GM23338 (cell line): ENCODE measurements at places on chromosomes 12 and 14. TPM values are rescaled to one million over a fixed set of nuclear protein-coding genes. Genes with fewer than 3 reads are reported as not detected.

The SERPINA3 gene
- polyA plus RNA-seq: not detected in 2 replicates

The ERP29 gene
- polyA plus RNA-seq: 166 and 173 TPM in 2 replicates

The NANOG gene
- 42.0 and 48.5 TPM in 2 replicates for polyA plus RNA-seq

The AMDHD1 gene
- polyA plus RNA-seq: 0.24 TPM in 1 of 2 replicates, not detected in the other

The RHEBL1 gene
- polyA plus RNA-seq: 9.4 and 10.7 TPM in 2 replicates

The PITPNM2 gene
- 0.28 and 0.82 TPM in 2 replicates for polyA plus RNA-seq

The HOXC10 gene
- polyA plus RNA-seq: not detected in 2 replicates

The KRT73 gene
- polyA plus RNA-seq: not detected in 2 replicates

The HOXC5 gene
- polyA plus RNA-seq: not detected in 2 replicates

The SERPINA1 gene
- not detected in 2 replicates for polyA plus RNA-seq

The PRPH gene
- 0.36 and 0.43 TPM in 2 replicates for polyA plus RNA-seq

The C1S gene
- 4.9 and 5.1 TPM in 2 replicates for polyA plus RNA-seq

The TRIM9 gene
- polyA plus RNA-seq: 3.7 and 4.4 TPM in 2 replicates

The HECTD1 gene
- polyA plus RNA-seq: 35.2 and 42.1 TPM in 2 replicates

The NINJ2 gene
- polyA plus RNA-seq: 1.2 and 2.6 TPM in 2 replicates

The CPNE6 gene
- polyA plus RNA-seq: 0.16 TPM in 1 of 2 replicates, not detected in the other

The SDS gene
- 0.57 TPM in 1 of 2 replicates, not detected in the other for polyA plus RNA-seq

The IGF1 gene
- polyA plus RNA-seq: 0.29 TPM in 1 of 2 replicates, not detected in the other

The MMAB gene
- 36.7 and 38.5 TPM in 2 replicates for polyA plus RNA-seq

The POLE2 gene
- polyA plus RNA-seq: 37.9 and 41.9 TPM in 2 replicates

The VWF gene
- polyA plus RNA-seq: 0.03 and 0.42 TPM in 2 replicates

The RIPK3 gene
- polyA plus RNA-seq: 0.31 and 0.32 TPM in 2 replicates

The POC1B gene
- polyA plus RNA-seq: 9.0 and 11.8 TPM in 2 replicates

The PRMT5 gene
- 68.8 and 74.5 TPM in 2 replicates for polyA plus RNA-seq

The PPP4R4 gene
- polyA plus RNA-seq: 2.5 and 3.0 TPM in 2 replicates

The PPFIA2 gene
- 3.0 and 5.4 TPM in 2 replicates for polyA plus RNA-seq

The TAS2R42 gene
- polyA plus RNA-seq: not detected in 2 replicates

The CELA1 gene
- polyA plus RNA-seq: not detected in 2 replicates

The KRT6C gene
- not detected in 2 replicates for polyA plus RNA-seq

The OR10P1 gene
- polyA plus RNA-seq: not detected in 2 replicates

The PLBD1 gene
- 10.2 and 11.1 TPM in 2 replicates for polyA plus RNA-seq

The C2CD5 gene
- 22.0 and 23.2 TPM in 2 replicates for polyA plus RNA-seq

The LRR1 gene
- polyA plus RNA-seq: 37.7 and 41.9 TPM in 2 replicates

The OTOGL gene
- polyA plus RNA-seq: 0.36 and 0.80 TPM in 2 replicates

The LMNTD1 gene
- not detected in 2 replicates for polyA plus RNA-seq

The GAS2L3 gene
- 9.0 and 9.7 TPM in 2 replicates for polyA plus RNA-seq

The KRT77 gene
- not detected in 2 replicates for polyA plus RNA-seq

The KRT4 gene
- polyA plus RNA-seq: not detected in 2 replicates

The INSM2 gene
- polyA plus RNA-seq: not detected in 2 replicates

The PLA2G1B gene
- not detected in 2 replicates for polyA plus RNA-seq

The ZNF219 gene
- 35.5 and 37.7 TPM in 2 replicates for polyA plus RNA-seq

The PLCZ1 gene
- not detected in 2 replicates for polyA plus RNA-seq

The DTX1 gene
- 1.6 and 1.8 TPM in 2 replicates for polyA plus RNA-seq

The HSP90B1 gene
- 1,253 and 1,312 TPM in 2 replicates for polyA plus RNA-seq

The CCDC60 gene
- 0.53 TPM in 1 of 2 replicates, not detected in the other for polyA plus RNA-seq

The SLC17A8 gene
- polyA plus RNA-seq: 0.05 TPM in 1 of 2 replicates, not detected in the other

The CAPZA3 gene
- polyA plus RNA-seq: not detected in 2 replicates

The TTC6 gene
- 0.31 and 0.37 TPM in 2 replicates for polyA plus RNA-seq

The TAS2R43 gene
- polyA plus RNA-seq: not detected in 2 replicates

The PLEKHD1 gene
- polyA plus RNA-seq: 0.14 and 0.19 TPM in 2 replicates

The GUCY2C gene
- polyA plus RNA-seq: 1.4 and 2.1 TPM in 2 replicates

The TAPBPL gene
- polyA plus RNA-seq: 0.52 and 0.65 TPM in 2 replicates

The DDX54 gene
- 89.4 and 89.5 TPM in 2 replicates for polyA plus RNA-seq

The RFC5 gene
- 35.0 and 35.1 TPM in 2 replicates for polyA plus RNA-seq
